ENCODE measurements at places on chromosomes 11 and 22.
A peak's percentile ranks its signal among the peaks of the same experiment; 100 is the strongest.

- no peak for DNase-seq
Measured at GRCh38 chr11:10387206-10388083, 67.6 kb upstream of the AMPD3 start.

- no peak for DNase-seq
Measured at GRCh38 chr11:1531449-1532013, 40.5 kb downstream of the DUSP8 start.

DNA sequence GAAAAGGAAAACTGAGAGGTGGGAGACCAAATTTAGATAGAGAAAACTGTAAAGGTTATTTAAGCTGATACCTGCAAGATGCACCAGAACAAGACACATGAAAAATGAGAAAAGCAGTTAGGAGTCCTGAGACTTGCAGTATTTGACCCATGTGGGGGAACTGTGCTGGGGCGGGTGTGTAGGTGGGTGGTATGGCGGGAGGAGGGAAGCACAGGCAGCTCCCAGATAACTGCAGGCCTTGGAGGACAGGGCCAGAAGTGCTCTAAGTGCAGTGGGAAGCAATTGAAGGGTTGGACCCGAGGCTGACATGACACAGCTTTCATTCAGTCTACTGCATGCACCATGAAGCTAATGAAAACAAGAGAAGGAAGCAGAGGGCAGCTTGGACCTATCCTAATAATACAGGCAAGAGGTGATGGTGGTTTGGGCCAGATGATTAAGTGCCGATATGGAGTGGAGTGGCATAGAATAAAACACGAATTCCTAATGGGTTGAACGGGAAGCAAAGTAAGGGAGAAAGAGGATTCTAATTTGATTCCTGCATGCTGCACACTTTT is 48.0 kb upstream of the ANO3 start:
- no peak for DNase-seq

GRCh38 chr22:32080904-32081303 is 37.8 kb downstream of the SLC5A1 start:
- no peak for DNase-seq

- no peak for DNase-seq
Measured at GRCh38 chr11:55732936-55733335, 40.3 kb upstream of the OR5D13 start.

- no peak for DNase-seq
Measured at GRCh38 chr22:38758276-38758945, 2.6 kb upstream of the SUN2 start.

- no peak for DNase-seq
Measured at GRCh38 chr22:33806191-33806590, 114.1 kb downstream of the LARGE1 start.

- DNase-seq = no peak
Measured at GRCh38 chr11:46413760-46414465, 22.3 kb upstream of the CHRM4 start.

DNA sequence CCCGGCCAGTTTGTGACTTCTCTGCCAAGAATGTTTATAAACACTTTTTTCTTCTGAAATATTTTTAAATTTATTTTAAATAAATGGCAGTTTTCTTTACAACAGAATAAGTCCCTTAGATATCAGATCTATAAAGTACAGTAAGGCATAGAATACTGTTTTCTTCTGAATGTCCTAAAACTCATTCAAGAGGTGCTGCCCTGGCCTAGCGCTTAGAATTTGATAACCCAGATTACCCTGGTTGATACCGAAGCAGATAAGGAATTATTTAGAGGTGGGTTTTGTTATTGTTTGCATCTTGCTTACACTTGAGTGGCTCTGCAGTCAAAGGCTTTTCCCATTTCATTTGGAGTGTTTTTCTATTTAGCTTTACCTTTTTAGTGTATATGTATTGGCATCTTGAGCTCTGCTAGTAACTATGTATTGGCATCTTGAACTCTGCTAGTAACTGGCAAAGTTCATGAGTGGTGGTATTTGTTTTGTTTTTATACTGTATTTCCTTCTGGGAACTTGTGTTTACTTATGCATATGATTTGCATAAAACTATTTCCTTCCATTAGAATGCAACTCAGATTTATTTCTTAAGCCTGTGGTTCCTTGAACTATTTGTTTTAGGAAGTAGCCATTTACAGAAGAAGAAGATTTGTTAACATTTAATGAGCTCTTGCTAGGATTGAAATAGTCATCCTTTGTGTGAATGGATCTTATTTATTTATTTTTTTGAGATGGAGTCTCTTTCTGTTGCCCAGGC is 1.2 kb downstream of the ACAD8 start:
- no peak for DNase-seq

GRCh38 chr22:39528681-39529486 is 3.7 kb downstream of the RPS19BP1 start:
- DNase-seq = peak; percentile 93

GRCh38 chr22:37846433-37846832 is 2.3 kb upstream of the ANKRD54 start:
- DNase-seq = no peak

GRCh38 chr11:88475991-88476418 is 138.5 kb upstream of the CTSC start:
- no peak for DNase-seq

DNA sequence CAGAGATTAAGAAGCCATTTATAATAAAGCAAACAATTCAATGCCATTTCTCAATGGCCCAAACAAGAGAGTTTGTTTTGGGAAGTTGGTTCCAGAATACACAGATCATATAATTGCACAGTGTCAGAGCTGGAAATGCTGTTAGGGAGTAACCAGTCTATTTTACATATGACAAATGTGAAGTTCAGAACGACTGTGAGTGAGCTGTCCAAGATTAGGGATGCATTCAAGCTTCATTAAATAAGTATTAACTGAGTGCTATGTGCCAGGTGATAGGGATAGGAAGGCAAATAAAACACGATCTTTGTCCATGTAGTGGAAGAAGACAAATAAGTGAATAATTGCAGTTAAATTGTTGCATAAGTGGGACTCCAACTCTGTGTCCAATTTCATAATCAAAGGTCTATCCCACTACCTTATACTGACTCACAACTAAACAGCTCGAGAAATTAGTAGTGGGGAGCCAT is 33.1 kb upstream of the PICALM start:
- DNase-seq = no peak

DNA sequence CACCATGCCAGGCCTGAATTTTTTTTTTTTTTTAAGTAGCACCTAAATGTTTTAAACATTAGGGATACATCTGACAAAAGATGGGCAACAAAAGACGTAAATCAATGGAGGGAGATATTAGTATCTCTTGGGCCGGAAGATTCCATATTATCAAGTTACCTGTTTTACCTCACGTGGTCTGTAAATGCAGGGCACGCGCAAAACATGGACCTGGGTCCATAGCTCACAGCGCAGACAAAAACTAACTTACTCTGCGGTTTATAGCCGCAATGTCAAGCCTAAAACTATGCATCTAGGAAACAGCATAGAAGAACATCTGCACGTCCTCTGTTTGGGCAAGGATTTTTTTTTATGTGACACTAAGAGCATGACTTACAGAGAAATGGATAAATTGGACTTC is 31.5 kb upstream of the PANX2 start:
- DNase-seq = no peak

DNA sequence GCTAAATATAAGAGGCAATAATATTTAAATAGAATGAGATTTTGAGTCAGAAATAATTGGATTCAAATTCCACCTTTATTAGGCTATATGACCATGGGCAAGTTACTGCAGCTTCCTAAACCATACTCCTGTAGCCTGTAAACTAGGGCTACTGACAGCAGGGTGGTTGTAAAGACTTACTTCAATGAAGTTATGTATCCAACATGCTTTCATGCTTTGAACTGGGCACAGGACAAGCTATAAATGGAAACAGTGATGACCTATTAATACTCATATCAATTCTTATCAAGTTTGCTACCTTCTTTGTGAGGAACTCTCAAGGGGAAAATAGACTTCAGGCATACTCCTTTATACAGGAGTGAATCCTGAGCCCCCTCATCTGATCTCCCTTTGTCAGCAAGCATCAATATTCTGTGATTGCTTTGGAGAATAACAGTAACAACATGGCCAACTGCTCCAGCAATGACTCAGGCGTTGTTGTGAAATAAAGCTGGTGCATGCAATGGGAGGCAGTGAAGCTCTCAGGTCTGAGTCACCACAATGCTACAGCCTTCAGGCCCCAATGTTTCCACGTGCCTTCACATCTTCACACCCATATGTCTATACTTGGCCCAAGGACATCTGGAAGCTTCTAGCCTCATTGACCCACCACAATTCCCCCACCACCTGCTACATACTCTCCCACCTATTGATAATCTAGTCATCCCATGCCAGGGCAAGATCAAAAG is 102.5 kb downstream of the KCNA4 start:
- DNase-seq = no peak

DNA sequence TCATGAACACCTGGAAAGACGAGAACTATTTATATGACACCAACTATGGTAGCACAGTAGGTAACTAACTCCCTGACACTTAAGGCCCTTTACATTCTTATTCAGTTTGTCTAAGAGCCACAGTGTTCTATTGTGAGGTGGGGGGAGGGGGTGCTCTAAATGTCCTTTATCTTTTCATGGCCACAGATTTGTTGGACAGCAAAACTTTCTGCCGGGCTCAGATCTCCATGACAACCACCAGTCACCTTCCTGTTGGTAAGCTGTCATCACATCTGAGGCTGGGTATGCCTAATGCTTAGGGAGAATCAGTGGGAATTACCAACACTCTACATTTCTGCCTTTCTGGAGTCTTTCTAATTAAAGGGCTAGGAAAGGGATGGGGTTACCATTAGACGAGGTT is 30.7 kb downstream of the EHF start:
- no peak for DNase-seq

- no peak for DNase-seq
Measured at GRCh38 chr11:58591659-58592058, 12.8 kb downstream of the ZFP91 start.

- DNase-seq = no peak
Measured at GRCh38 chr11:42205518-42205917, 746.1 kb upstream of the LRRC4C start.

DNA sequence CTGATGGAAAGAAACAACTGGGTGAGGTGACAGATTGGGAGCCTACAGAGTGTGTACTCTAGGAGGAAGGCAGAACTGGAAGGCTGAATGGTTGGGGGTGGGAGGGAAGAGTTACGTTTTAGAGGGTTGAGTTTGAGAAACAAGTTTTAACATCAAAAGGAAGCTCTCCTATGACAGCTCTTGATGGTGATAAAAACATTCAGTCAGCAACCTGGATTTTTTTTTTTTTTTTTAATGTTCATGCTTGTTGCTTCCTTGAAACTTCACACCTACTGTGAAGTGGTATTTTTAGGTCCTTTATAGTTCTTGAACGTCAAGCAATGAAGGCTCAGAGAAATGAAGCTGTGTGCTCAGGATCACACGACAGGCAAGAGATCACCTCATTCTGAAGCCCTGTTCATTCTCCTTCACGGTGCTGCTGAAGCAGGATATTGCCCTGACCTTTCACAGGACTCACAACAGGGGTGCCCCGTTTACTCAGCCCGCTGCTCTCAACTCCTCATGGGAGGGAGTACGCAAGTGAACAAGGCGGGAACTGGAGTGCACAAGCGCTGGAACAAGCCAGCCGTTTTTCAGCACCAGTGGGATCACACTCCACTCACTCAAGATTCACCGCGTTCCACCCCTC is 1.6 kb upstream of the TMEM109 start:
- DNase-seq = peak; percentile 37

DNA sequence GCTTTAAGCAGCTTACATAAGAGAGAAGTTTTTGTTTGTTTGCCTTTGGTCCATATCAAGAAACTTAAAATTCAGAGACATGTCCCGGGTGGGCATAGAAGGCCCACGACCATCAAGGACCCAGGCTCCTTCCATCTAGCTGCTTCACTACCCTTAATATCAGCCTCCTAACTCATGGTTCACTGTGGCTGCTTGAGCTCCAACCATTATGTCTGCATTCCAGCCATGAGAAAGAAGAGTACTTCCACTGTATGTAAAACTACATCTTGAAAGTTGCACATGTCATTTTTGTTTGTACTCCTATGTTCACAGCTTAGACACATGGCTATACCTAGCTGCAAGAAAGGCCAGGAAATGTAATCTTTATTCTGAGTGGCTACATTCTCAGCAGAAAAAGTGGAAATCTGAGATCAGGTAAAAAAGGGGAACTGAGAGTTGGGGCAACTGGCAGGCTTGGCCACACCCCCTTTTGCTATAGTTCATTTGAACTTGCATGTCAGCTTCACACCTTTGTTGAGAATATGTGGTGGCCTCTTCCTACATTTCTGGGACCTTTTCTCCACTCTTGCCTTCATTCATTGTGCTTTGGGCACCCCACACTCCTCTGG is 81.3 kb upstream of the TP53I11 start:
- no peak for DNase-seq

GRCh38 chr22:22748297-22748743 is 103.9 kb downstream of the GGTLC2 start:
- DNase-seq = peak; percentile 40

GRCh38 chr11:2912498-2912897 is 16.7 kb downstream of the PHLDA2 start:
- no peak for DNase-seq

DNA sequence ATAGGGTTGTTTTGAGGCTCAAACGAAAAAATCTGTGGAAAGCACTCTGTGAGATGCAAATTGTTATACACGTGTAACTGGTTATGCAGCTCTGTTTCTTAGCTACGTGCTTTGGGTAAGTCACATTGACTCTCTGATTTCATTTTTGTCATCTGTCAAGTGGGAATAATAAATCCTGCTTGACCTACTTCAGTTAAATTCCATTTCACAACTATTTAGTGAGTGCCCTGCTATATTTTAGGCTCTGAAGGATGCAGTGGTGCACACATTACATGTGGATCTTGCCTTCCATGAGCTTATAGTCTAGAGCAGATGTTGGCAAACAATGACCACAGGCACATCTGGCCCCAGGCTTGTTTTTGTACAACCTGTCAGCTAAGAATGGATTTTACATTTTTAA is 133.6 kb upstream of the PLET1 start:
- DNase-seq = no peak

DNA sequence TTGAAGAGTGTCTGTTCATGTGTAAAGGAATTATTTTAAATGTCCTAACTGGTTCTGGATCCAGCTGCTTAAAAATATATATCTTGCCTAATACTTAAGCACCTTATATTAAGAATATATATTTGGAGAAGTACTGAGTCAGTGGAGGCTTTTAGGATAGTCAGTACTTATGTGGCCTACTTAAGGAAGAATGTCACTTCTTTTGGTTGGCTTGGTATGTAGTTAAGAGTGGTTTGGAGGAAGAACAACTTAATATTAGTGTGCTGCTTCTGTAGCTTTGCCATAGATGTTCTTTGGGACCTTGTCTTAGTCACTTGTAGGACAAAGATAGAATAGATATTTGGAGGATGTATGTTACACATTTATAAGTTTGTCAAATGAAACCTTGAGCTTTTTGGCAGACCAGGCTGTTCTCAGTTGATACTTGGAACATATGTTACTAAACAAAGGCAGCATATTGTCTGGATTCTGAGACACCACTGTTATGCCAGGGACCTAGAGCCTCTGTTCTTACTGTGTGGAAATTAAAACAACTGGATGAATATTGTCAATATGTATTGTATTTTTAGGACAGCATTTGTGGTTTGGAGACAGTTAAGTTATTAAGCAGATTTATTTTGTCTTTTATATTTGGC is 4.9 kb downstream of the HIPK3 start:
- DNase-seq = no peak

- no peak for DNase-seq
Measured at GRCh38 chr11:67023957-67024353, 1.0 kb downstream of the SYT12 start.
